ENCODE measurements at places on chromosomes 13 and 19.

- peak; percentile 90 for DNase-seq
These were observed 28.7 kb downstream of the LACC1 start for GRCh38 chr13:43908156-43909126.

DNA sequence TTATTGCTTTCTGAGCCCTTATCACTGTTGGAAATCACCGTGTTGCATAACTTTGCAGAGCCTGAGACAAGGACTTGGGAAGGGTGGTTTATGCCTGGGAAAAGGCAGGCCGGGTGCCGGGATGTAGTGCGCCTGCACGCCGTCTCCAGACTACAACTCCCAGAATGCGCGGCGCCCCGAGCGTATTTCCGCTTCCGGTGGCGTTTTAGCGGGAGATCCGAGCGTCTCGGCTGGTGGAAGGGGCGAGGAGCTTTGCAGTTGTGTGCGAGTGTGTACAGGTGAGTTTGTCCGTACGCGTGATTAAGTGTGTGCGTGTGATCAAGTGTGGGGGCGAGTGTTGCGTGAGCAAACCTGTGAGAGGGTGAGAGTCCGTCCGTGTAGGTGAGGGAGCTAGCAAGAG, 75.4 kb downstream of the PEG3 start:
- no peak for DNase-seq

DNA sequence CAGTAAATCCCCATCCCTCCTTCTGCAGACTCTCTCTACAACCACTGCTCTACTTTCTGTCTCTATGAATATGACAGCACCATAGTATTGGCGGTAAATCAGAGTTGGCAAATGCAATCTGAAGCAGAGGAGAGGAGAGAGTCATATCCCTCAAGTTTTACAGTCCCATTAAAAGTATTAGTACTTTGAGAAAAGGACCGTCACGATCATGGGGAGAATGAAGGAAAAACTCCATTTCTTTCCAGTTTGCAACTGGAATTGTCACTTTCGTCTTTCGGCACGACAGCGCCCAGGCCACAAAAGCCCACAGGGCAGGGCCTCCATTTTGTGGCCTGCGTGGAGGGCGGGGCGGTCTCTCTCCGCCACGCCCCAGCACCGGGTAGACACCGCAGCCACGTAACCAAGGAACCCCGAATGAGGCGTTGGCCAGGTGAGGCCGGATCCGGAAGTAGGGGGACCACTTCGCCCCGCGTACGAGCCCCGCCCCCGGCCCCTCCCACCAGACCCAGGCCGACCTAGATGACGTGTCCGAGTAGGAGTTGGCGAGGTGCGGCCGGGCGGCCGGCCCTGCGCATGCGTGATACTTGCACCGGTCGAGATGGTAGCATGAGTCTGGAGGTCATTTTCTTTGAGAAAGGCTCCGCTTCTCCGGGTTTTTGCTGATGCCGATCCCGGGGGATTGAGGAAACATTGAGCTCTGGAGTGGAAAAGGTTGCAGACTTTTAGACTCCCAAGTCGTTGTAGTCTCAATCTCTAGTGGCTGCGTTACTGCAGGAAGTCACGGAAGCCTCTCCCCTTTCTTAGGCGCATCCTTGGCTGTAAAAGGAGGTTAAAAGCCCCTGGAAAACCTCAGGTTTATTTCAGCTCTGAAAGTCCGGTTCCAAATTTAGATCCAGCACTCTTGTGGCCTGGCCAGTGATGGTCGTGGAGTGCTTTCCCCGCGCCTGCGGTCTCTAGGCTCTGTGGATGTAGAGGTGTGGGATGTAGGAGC, 2.8 kb upstream of the TM9SF2 start:
- peak; percentile 98 for DNase-seq

DNA sequence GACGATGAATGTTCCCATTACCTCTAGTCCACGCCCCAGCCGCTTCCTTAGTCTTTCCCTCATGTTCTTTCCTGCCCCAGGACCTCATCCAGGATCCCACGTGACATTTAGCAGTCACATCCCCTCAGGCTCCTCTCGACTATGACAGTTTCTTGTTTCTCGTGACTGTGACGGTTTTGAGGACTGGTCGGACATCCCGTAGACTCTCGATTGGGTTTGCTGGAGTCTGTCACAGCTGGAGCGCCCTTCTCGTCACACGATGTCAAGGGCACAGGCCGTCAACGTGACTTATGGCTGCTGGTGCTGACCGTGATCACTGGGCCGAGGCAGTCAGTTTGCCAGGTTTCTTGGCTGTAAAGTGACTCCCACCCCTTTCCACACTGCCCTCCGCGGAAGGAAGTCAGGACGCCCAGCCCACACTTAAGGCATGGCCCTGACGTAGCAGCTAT, 22.8 kb downstream of the ELAVL1 start:
- no peak for DNase-seq

DNA sequence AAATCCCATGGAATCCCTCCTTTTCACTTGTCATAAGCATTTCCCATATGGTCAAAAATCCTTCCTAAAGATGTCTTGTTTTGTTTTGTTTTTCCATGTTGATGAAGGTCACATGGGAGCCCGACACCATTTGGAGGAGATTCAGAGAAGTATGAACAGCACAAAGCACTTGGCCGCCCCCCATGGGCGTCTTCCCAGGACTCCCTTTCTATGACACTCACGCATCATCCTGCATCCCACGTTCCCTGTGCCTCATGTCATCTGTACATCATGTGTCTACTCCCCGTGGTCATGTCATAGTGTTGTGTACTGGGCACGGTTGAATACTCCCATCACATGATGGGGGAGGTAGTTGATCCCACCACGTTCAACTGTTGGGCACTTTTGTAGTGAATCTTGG, 2.0 kb downstream of the ZSCAN1 start:
- no peak for DNase-seq

Measured in astrocyte of the spinal cord (primary cell).